Hematopoietic multipotent progenitor cell treated with erythropoietin and hydrocortisone succinate and interleukin-3 and kit ligand, for 6 days (in vitro differentiated cells): ENCODE measurements at places on chromosomes 6 and 20.

- DNase-seq: no peak
Measured at GRCh38 chr20:20192366-20192765, 140.0 kb downstream of the CFAP61 start.

- no peak for DNase-seq
Measured at GRCh38 chr20:45672765-45673164, 2.7 kb upstream of the WFDC11 start.

- DNase-seq: no peak
Measured at GRCh38 chr20:35465976-35466375, 10.6 kb downstream of the CEP250 start.

DNA sequence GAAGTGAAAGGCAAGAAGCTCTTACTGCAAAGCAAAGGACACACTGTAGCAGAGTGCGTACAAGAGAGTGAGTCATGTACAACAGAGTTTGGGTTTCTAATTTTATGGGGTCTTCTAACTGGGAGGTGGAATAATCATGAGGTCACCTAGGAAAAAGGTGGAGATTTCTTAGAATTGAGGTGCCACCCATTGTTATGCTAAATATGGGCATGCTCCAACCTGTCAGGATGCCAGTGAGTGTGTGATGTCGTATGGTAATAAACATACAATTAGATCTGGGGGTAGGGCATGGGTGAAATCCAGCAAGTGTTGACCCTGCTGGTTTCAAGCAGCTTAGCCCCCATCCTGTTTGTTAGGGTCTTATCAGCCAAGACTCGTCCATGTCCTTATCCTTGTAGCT is 46.6 kb downstream of the OR2B6 start:
- no peak for DNase-seq

- peak; percentile 70 for DNase-seq
Measured at GRCh38 chr20:64053841-64054661, 4.6 kb upstream of the SOX18 start.

DNA sequence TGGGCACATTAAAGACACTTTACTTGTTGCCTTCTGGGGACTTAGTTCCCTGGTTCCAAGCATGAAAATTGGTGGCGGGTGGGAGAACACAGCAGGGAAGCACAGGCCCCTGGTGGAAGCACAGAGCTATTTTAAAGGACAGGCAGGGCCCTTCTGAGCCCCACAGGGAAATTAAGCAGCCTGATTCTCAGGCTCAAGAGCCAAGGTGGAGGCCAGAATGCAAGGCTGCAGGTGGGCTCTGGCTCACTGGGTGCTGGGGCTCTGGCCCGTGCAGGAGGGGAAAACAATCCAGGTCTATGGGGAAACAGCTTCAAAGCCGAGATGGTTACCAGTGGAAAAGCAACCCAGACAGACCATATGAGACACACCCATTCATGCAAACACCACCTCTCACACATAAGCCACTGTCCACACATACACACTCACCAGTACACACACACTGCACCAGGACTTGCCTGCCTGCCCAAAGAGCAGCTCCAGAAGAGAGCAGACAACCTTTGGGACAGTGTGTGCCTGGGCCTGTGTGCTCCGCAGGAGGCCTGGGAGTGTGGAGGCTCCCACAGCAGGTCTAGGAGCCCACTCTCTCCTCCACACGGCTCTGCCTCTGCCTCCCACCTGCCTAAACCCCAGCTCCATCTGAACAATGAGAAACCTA is 30.6 kb downstream of the TFEB start:
- DNase-seq: no peak

GRCh38 chr20:61765871-61766654 is 299.6 kb downstream of the TAF4 start:
- DNase-seq: no peak

- DNase-seq: no peak
Measured at GRCh38 chr6:32613475-32613874, 23.7 kb upstream of the HLA-DQA1 start.

GRCh38 chr20:20412750-20413149 is 44.8 kb downstream of the INSM1 start:
- DNase-seq: no peak
